ENCODE measurements at places on chromosomes 2 and 18. TPM values are rescaled to one million over a fixed set of nuclear protein-coding genes. Genes with fewer than 3 reads are reported as not detected.

- no peak for DNase-seq
Measured at GRCh38 chr18:35716169-35716831, 134.8 kb downstream of the GALNT1 start.

- no peak for DNase-seq
Measured at GRCh38 chr2:224016963-224017362, 22.1 kb downstream of the SERPINE2 start.

DNA sequence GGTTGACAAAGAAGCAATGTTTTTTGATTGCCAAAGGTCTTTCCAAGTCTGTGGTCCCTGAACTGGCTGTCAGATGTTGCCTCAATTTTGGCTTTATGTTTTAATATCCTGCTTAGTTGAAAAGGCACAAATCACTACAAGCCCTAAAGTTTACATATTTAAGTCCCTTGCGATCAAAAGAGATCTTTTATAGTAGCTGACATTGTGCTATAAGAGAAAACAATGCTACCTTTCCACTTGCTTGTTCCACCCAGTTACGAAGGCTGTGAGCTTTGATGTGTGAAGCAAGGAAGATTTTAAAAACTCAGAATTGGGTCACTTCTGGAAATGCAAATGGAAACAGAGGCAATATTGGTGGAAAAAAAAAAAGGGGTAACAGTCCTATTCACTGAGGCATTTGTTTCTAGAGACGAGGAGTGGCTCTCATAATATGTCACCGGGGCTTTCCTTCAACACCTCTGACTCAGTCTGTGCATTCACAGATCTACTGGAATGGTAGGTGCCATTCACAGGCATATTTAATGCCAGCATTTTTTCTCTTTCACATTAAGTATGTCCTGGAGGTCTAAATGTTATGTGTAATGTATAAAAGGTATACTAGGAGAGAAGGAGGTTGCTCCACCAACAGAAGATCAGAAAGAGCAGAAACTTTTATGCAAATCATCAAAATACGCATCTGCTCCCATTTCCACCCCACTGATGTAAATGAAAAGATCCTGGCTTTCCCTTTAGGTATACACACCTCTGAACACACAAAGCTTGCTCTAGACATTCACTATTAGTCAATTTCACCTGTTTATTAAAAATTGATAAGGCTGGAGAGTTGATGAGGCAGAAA lies 91.8 kb downstream of the TGIF1 start:
- DNase-seq = no peak

The PHLPP1 gene
- 1.2 TPM for polyA plus RNA-seq

DNA sequence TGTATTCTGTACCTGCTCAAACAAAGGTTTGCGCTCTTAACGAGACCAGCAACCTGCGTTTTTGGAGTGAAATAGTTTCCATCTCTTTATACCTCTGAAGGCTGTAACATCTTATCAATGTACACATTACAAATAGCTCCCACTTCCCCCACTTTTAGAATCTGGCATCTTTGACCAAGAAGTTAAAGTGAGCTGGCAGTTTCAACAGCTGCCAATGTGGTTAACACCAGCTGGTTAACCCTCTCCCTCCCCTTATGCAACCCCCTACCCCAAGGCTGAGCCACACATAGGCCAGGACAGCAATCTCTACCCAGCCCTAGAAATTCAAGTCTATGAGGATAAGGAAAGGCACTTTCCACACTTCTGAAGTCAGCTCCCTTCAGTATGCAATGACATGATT lies 2.2 kb upstream of the SERTAD2 start:
- DNase-seq = no peak

GRCh38 chr2:175726223-175726622 lies 275.8 kb downstream of the LNPK start:
- DNase-seq = no peak

GRCh38 chr2:71125506-71126294 lies 4.3 kb downstream of the MCEE start:
- no peak for DNase-seq

DNA sequence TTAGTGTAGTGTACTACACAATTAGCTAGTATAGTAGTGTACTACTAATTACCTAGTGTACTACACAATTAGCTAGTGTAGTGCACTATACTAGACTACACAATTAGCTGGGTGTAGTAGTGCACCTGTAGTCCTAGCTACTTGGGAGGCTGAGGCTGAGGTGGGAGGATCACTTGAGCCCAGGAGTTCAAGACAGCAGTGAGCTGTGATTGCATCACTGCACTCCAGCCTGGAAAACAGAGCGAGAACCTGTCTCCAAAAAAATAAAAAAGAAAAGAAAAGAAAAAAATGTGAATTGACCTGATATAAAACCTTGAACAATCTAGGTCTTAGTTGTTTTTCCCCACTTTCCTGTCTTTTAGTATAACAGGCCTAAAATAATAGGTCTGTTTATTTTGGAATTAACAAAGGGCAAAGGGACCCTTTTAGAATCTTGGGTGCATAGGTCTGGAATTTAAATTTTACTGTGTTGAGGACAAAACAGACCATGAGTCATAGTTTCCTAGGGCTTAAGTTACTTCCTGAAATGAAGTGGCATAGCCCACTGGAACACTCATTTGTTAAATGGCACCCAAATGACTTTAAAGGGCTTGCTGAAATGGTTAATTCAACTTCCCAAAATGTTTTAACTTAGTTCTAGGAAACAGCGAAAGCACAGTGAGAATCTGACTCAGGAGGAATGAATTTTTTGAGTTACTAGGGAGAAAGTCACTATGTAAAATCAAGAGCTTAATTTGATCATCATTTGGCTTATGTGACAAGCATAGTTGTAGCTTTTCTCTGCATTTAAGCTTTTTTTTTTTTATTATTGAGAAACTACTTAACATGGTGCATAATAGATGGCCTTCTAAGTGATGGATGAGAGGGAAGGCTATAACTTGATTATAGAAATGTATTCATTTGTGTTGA lies 50.7 kb upstream of the ARL5A start:
- DNase-seq = no peak

DNA sequence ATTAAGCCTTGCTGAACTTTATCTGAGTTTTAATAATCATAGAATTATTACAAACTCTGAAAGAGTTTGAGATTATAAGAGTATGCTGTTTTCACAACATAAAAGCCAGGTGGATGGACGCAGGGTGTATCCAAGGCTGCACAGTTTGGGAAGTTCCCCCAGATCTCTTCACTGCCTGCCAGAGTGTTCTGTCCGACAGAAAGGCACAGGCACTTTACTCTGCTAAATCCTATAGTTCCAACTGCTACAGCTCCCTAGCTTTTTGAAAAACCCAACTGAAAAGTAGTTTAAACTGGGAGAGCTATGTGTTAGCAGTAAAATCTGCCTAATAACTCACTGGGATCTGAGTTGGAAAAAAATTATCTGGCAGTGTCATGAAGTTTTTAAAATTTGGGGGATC lies 38.0 kb downstream of the MFSD6 start:
- no peak for DNase-seq

- no peak for DNase-seq
Measured at GRCh38 chr2:230447455-230448451, 31.8 kb downstream of the SP100 start.

Measured in spleen (tissue), 13 donors.